ENCODE measurements at places on chromosomes 5 and 9.
A peak's percentile ranks its signal among the peaks of the same experiment; 100 is the strongest.

GRCh38 chr5:180791611-180792213 lies 10.9 kb downstream of the MGAT1 start:
- DNase-seq: no peak

DNA sequence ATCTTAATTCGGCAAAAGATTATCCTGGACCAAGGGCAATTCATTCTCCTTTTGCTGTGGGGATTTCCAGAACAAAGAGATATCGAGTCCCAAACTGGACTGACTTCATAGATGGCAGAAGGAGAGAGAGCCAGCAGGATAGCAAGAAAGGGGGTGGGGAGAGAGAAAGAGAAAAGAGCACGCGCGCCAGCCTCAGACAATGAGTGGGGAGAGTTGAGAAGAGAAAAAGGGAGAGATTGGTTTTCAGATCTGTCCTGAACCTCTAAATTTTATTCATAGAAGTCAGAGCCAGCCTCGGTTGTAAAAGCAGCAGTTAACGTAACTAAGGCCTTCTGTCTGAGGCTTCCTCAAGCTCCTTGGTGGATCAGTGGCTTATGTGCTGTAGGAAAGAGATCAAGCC lies 55.3 kb upstream of the ALDH1B1 start:
- no peak for DNase-seq

DNA sequence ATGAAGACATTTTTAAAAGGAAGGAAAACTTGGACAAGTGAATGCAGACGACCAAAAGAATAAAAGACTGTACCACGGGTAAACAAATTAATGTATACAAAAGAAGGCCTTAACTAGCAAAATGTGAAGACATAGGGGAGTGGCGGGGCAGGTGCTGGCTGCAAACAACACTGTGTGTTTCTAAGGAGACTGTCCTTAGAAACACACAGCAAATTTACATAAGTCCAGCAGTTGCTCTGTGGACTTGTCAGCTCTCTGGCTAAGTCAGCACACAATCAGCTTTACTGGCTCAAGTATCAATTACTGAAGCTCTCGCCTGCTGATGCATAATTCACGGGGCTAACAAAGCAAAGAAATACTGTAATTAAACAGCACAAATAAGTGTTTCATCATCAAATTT lies 24.8 kb downstream of the PTBP3 start:
- DNase-seq: no peak

- DNase-seq: no peak
These were observed 33.1 kb downstream of the ZNF366 start for GRCh38 chr5:72474046-72474500.

- no peak for DNase-seq
These were observed 7.8 kb upstream of the ANXA1 start for GRCh38 chr9:73143711-73144328.

GRCh38 chr9:37172557-37172956 lies 52.2 kb downstream of the ZCCHC7 start:
- DNase-seq: no peak

- DNase-seq: no peak
These were observed 34.6 kb downstream of the OTULIN start for GRCh38 chr5:14699159-14699558.

- no peak for DNase-seq
These were observed 322.5 kb downstream of the SPOCK1 start for GRCh38 chr5:137176609-137177008.

GRCh38 chr5:103355579-103355978 lies 97.0 kb downstream of the MACIR start:
- DNase-seq: no peak

GRCh38 chr9:136292026-136292538 lies 11.8 kb downstream of the CCDC187 start:
- DNase-seq: no peak

GRCh38 chr5:81425569-81425968 lies 31.6 kb upstream of the ACOT12 start:
- DNase-seq: peak; percentile 46

GRCh38 chr5:61353293-61353692 lies 21.2 kb downstream of the ZSWIM6 start:
- no peak for DNase-seq

DNA sequence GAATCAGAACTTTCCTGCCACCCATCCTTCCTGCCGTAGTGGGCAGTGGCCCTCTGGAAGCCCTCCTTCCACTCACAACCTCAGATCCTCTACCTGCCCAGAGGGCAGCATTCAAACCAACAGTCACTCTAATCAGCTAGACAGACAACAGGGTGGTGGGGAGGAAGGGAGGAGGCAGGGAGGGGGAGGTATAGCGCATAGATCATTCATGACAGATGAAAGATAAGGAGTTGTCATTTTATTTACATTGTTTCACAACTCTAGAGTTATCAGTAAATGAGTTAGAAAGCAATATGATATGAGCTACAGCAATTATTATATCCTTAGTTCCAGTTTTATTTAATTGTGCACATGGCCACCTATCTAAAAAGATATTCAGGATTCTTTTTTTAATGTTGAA lies 852 bp downstream of the IL9 start:
- DNase-seq: no peak

DNA sequence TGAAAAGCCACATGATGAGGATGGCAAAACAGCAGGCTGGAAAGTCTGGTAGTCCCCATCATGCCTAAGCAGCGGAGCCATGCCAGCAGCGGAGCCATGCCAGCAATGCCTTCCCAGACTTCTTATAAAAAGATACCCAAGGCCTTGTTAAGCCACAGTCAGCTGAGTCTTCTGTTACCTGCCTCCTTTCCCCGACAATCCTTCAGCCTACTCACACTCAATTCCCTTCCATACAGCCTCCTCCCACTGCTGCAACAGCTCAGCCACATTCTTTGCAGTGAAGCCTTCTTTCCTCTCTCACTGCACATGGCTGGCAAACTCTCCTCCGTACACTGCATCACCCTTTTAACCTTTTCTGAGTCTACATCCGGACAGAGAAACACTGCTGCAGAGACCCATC lies 114.9 kb downstream of the AUH start:
- DNase-seq: no peak

DNA sequence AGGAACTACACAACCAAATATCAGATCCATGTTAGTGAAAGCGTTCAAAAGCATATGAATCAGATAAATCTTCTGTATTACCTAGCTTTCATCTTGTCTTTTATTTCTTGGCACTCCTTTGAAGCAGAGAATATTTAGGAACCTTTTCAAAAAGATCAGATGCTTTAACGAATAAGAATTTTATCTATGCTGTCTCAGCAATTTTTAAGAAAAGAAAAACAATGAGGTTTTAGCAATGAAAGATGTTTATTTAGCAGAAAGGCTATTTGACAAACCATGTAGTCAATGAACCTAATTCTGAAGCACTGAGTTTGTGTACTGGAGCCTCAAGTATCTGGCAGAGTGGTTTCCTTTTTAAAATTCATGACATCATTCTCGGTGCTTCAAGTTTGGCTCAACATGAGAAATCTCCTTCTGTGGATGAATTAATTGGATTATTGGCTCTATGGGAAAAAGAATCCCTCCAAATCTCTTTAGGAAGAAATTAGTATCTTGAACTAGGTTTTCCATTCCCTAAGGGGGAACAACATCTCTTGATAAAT lies 534.7 kb downstream of the CAAP1 start:
- no peak for DNase-seq

DNA sequence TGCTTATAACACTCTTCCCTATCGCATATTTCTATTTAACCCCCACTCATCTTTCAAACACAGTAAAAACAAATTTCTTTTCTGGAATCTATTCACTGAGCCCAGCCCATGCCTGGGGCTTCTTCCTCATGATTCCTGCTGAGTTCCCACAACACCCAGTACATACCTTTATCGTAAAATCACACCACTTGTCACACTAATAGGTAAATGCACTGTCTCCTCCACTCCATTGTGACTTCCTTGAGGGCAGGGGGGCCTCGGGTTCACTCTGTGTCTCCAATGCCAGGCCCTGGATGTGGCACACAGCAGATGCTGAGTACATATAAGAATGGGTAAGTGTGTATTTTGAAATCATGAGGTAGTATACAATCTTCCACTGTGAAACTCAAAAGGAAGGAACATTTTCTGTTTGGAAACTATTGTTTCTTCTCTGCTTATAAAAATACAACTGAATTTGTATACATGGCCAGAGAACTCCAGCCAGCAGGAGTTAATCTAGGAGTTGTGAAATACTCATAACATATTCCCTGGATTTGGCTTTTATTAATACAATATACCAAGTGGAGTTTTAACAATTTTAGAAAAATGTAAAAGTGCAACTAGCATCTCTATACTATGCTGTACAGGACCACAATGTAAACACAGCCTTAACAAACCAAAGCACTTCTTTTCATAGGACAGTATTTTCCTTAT lies 7.2 kb downstream of the PLK2 start:
- no peak for DNase-seq

- DNase-seq: no peak
These were observed 142.9 kb upstream of the MSX2 start for GRCh38 chr5:174581479-174581878.

DNA sequence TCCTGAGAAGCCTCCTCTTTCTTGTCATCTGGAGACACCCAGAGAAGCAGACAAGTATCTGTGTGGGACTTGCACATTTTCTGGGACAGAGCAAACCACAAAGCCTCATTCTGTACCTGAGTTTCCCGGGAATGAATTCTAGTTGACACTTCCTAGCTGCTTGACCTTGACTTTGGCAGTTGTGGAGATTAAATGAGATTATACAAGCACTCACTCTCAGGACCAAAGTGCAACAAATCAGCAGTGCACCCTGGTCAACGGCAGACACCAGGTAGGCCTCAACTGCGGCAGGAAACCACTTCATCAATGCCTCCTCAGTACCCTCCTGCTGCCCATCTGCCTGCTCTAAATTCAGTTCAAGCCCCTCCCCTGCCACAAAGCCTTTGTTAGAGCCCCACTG lies 114.7 kb upstream of the PANK3 start:
- DNase-seq: no peak

DNA sequence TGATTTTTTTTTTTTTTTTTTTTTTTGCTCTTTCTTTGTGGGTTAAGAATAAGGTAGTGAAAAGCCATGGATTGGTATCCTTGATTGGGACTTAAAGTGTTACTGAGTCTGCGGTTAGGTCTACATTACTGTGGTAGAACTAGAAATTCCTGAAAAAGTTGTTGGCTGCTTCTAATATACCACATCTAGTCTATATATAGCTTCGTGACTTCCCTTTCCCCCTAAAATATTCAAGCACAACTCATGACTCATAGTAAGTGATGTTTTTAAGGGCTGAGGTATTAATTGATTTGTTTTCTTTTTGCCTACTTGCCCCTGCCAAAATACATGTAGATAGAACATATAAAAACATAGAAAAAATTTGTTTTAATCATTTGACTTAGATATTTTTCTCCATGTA lies 247.6 kb downstream of the TMEM232 start:
- DNase-seq: no peak

DNA sequence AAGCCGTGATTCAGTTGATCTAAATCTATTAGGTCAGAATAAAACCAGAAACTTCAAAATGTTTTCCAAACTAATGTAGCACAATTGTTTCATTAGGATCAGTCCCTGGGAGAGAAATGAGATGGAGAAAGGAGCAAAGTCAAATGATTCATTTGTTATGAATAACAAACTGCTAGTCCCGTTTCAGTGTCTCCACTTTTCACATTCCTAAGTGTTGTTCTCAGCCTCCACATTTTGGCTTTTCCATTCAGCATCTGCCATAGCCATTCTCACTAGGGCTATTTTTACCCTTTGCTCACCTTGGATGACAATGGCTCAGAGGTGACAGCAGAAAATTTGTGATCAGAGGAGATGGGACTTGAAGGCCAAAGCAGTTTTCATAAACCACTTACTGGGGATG lies 314.1 kb upstream of the KIF2A start:
- DNase-seq: no peak

GRCh38 chr5:41416336-41416735 lies 94.1 kb downstream of the PLCXD3 start:
- DNase-seq: no peak

DNA sequence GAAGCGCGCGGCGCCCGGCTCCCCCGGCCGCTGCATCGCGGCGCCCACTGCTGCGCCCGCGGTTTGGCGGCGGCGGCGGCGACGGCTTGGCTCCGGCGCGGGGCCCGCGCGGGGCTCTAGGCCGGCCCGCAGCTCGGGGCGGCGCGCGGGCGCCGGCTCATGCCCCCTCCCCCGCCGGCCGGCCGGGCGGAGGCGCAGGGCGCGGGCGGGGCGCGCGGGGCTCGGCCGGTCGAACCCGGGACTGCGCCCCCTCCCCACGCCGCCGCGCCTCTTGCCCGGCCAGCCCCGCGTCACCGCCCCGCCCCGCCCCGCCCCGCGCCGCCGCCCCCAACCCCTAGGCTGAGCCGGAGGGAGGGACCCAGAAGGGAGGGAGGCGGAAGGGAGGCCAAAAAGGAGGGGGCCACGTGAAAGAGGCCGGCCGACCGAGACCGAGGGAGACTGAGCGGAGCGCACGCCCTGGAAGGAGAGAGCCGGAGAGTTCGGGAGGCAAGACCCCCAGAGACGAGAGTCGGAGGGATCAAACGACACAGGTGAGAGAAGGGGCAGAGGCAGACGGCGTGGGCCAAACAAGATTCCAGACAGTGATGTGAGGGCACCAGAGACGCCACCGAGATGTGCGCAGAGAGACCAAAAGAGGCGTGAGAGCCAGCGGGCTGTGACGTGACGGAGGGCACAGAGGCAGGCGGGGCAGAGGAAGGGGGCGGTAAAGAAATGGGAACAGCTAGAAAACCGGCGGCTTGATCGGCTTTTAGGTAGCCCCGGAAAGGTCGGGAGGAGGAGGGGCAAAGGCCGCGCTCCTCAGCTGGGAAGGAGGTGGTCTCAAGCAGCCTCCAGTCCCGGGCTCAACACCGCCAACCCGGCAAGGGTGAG lies at the start of gene BARX1:
Gene BARX1, minus strand, starts transcription at position 245 of the 870 bp plus-strand sequence. Its CDS starts 209 bp downstream, at position 36.
- DNase-seq: peak; percentile 28

GRCh38 chr5:115424030-115424429 lies 120.5 kb downstream of the FEM1C start:
- DNase-seq: no peak

- DNase-seq: no peak
These were observed 10.7 kb downstream of the LYSMD3 start for GRCh38 chr5:90518661-90519060.

DNA sequence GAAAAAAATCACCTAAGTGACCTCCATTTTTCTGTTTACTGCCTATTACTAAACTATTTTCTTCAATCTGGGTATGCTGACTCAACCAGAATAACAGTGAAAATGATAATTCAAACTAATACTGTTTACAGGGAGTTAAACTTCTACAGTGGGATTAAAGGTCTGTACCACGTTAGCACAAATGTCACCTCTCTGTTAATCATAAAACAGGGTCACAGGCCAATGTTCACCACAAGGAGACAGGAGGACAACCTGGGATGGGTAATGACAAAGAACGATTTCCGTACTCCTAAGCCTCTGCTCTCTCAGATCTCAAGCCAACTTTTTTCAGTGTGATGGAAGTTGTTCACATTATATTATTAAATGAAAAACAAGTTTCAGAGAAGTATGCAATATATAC lies 2.3 kb downstream of the ALDOB start:
- DNase-seq: no peak

GRCh38 chr5:1918488-1919208 lies 35.9 kb upstream of the IRX4 start:
- DNase-seq: no peak

DNA sequence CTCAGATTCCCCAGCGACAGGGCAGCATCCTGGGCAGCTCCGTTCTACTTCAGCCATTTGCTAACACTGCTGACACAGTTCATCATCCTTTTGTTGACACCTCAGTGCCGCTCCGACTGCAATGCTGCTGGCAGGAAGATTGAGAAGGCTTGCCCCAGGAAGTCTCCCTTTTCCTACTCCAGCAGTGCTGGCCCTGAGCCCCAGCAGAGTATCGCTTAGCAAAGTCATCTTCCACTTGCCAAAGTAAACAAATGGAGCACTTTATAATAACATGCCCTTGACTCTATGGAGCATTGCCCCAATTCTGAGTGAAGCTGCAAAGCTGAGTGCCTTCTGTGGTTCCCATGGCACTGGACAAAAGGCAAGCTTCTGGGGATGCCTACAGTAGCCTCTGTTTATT lies 32.2 kb downstream of the PRLR start:
- no peak for DNase-seq

Data from central memory CD4-positive, alpha-beta T cell (primary cell).